ENCODE measurements at places on chromosomes 11 and 22.

GRCh38 chr11:46537537-46538295 lies 56.1 kb downstream of the AMBRA1 start:
- DNase-seq = no peak

DNA sequence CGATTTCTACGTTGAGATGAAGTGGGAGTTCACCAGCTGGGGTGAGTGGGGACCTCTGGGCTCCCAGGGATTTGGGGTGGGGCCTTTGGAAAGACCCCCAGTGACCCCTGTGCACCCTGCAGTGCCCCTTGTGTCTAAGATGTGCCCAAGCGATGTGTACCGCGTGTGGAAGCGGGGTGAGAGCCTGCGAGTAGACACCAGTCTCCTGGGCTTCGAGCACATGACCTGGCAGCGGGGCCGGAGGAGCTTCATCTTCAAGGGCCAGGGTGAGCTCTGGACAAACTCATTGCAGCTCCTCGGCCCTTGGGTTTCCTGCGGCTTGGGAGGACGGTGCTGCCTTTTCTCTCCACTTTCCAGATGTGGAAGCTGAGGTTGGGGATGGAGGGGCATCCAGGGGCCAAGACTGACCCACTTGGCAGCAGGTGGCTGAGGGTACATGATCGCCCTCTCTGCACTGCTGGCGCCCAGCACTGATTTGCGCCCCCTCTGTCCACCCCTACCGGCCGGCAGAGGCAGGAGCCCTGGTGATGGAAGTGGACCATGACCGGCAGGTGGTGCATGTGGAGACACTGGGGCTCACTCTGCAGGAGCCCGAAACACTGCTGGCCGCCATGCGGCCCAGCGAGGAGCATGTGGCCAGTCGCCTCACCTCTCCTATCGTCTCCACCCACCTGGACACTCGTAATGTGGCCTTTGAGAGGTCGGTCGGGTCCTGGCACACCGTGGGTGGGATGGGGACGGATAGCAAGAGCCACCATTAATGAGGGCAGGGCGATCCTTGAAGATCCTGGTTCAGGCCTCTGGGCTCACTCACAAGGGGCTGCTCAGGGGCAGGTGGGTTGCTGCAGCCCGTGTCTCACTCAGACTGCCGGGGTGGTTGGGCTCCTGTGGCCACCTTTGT lies 2.6 kb downstream of the ANKRD13D start:
- DNase-seq = no peak

DNA sequence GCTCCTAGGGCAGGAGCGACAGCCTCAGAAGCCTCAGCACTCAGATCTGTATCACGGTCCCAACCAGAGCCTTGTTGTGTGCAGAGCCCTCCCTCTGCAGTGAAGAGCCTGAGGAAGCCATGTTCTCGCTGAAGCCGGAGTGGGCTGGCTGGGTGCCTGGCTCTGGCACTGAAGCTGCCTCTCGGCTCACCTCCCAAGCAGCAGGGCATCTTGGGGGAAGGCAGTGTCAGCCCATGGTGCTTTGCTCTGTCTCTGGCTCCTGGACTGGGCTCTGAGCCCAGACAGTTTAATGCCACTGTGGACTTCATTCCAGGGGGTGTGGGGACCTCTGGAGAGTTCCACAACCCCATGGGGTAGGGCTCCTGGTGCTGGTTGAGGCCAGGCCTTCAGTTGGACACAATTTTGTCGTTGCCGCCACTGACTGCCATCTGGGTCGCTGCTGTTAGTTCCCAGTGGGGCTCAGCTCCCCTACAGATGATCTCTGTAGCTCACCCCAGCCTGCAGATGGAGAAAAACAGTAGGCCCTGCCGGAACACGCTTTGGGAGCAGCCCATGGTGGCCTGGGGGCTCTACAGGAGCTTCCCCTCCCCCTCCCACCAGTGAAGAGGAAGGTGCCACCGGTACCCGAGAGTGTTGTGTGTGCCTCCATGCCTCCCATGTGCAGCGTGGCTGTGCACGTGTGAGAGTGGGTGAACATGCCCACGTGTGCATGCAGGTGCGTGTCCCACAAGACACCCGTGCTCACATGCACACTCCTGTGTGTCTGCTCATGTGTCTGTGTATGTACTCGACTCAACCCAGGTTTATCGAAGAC lies 86.5 kb upstream of the B3GAT1 start:
- no peak for DNase-seq

DNA sequence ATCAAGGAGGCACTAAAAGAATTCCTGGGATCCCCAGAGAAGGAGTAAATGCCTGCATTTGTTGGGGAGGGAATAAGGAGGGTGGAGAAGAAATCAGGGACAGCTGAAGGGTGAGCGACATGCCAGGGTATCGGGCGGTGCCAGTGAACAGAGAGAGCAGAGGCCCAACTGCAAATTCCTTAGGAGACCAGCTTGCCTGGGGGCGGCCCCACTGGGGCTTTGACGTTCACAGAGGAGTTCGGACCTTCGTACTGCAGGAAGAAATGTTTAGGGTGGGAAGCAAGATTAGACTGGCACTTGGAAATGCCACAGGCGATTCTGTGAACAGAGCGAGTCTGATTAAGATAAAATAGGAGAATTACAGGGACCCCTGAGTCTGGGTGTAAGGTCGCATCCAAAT lies 65.1 kb upstream of the FGF3 start:
- no peak for DNase-seq

- no peak for DNase-seq
Observed at GRCh38 chr11:112085822-112086421, 634 bp downstream of the TIMM8B start.

DNA sequence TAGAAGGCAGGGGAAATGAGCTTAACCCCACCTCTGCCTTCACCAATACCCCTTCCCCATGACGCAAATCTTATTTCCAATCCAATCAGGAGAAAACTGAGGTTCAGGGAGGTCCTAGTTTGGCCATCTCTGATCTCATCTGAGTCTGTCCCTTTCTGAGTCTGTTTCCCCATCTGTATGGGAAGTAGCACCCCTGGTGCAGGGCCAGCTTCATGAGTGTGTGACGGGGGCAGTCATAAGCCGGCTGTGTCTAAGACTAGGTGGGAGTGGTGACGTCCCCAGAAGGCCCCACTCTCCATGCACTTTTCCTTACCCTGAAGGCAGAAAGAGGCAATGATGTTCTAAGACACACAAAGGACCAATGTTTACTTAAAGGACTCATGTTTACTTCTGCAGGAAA lies 72.3 kb downstream of the MN1 start:
- DNase-seq = no peak

DNA sequence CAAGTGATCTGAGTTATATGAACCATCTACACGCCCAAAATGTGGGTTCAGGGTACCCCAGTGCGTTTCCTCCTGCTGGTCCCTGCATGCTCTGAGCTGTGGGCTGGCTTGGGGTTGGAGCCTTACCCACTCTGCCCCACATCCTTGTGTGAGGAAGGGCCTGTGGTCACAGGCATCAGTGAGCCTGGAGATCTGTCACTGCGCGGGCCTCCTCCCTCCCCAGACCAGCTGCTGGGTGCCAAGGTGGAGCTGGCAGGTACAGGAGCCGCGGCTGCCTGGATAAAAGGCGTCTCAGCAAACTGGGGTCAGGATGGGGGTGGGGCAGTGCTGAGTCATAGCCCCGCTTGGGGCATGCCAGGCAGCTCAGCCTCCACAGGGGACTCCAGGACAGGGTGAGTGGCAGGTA lies 17.9 kb downstream of the GNAZ start:
- DNase-seq = no peak

All from right atrium auricular region (tissue), 2 donors.